Cerebellar nuclear complex (tissue), 1 donor: ENCODE measurements at places on chromosomes 16 and 17.

DNA sequence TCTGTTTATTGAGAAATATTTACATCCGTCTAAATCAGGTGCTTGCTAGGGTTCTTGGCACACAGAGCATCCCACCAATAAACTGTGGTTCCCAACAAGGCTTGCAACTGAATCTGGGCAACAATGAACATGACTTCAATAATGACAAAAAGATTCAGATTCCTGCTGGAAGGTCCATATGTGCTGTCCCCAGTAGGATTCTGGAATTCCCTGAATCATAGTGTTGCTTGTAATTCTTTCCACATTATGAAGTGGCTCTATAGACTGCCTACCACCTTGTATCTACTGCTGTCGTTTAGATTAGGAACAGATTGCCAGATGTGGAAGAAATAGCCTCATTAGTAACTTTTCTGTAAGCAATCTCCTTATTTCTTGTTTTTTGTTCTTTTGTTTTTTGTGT is 265.9 kb downstream of the WWOX start:
- DNase-seq: no peak

DNA sequence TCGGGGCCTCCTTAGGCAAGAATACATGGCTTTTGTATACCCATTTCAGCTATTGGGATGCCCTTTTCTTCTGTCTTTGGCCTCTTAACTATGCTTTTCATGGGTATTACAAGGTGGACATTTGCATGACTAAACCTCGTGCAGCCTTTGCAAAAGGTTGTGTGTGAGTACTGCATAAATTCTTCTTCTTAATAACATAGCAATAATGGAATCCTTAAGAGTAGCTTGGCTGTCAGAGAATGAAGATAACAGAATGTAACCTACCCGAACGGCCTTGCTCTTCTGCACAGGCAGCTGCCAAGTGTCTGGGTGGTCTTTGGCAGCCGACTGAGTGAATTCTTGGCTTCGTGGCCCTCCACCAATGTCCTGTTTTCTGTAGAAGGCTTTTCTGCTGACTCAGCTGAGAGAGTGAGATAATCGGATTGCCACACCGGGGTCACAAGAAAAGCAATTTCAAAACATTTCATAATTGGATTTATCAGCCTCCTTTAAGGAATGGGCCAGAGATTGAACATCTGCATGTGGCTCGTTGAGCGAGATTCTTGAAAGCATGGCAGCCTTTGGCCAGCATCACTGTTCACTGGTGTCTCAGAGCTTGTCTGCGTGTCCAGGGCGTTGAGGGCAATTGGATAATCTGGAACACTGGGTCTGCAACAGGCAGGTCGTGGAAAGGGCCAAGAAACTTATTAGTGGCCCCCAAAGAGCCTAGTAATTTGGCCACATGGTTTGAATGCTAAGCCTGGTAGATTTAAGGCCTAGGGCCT is 13.4 kb downstream of the IRF8 start:
- no peak for DNase-seq

DNA sequence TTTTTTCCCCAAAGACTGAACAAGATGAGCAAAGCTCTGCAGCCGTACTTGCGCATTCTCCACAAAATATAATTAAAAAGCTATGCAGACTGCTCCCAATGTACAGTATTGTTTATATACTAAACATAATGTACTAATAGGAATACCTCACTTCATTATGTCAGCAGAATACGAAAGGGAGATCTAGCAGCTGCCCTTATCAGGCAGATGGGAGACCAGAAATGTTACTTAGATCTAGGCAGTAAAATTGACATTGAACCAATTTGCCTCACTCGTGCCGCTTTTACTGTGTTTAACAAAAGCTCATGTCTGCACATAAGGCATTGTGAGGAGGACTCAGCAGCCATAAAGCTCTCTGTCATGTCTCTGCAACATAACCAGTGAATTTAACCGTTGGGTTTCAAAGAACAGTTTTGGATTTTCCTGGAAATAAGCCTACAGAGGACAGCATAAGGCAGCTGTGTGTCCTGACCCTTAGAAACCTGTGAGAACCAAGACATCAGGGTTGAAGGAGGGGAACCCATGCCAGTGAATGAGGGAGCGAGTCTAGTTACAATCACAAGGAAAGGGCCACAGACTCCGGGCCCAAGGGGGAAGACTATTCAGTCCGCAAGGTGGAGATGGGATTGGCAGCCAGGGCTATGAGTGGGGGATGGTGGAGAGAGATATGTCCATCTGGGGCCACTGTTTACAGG is 71.4 kb downstream of the GNAO1 start:
- no peak for DNase-seq

GRCh38 chr17:27386206-27387075 is 69.8 kb upstream of the KSR1 start:
- DNase-seq: peak; percentile 17

GRCh38 chr16:81786868-81787267 is 7.8 kb downstream of the PLCG2 start:
- DNase-seq: no peak

GRCh38 chr17:1375615-1376014 is 24.4 kb downstream of the YWHAE start:
- no peak for DNase-seq

DNA sequence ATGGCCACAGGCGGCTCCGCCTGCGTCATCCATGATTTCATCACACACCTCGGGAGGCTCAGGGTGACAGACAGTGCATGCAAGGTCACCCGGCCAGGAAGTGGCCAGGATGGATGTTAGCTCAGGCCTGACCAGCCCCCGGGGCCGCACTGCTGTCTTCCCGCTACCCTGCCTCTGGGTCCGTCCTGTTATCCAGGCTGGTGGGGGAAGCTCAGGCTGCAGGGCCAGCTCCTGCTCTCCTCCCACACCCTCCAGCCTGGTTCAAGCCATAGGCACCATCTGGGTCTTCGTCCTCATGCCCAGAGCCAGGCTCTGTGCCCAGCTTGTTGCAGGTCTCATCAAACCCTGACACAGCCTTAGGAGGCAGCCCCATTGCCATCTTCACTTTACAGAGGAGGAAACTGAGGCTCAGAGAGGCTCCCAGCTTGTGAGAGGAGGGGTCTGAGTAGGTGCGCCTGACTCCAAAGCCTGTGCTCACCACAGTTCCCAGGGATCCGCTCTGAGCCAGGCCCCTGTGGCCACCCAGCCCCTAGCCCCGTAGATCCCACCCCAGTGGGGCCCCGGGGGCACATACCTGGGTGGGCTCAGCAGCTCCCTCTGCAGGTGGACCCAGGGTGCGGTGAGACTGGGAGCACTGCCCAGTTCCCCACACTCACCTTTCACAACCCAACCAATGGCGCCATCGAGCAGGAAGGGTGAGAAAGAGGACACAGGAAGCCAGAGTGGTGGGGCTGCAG is 412 bp upstream of the ADGRG3 start:
- no peak for DNase-seq

DNA sequence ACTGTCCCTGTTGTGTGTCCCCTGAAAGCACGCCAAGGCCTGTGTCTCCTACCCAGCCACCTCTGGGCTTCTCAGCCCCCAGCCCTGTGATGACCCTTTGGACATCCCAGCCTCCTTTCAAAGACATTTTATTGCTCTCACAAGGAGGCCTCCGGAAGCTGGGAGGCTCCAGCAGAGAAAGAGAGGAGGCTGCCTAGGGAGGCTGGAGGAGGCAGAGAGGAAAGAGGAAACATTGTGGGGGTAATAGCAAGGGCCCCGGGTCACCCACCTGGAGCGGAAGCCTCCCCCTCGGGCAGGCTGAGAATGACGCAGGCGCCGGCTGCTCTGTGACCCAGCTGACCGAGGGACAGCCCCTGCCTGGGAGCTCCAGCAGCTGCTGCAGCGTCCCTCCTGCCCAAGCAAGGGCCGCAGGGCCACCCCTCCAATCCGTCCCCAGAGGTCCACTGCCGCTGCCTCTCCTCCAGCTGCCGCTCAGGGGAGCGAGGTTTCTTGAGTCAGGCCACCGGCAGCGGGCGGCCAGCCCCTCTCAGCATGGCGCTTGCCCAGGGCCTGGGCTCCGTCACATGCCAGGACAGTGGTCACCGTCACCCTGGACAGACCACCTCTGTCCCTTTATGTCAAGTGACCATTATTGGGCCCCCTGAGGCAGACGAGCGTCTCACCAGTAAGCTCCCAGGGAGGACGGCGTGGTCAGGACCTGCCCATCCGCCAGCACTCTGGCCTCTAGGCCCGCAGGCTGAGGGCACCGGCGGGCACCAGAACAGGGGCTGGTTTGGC is 29.3 kb downstream of the ACTG1 start:
- DNase-seq: no peak

- no peak for DNase-seq
These were observed 5.4 kb downstream of the NFATC3 start for GRCh38 chr16:68090533-68090932.
